Neural progenitor cell (in vitro differentiated cells): ENCODE measurements at places on chromosomes 2 and 18.

GRCh38 chr2:40827392-40827791 is 375.5 kb upstream of the SLC8A1 start:
- DNase-seq = no peak

- DNase-seq = peak; percentile 60
Measured at GRCh38 chr18:49920731-49921130, 107.4 kb upstream of the ACAA2 start.

GRCh38 chr2:137002896-137003295 is 237.6 kb downstream of the THSD7B start:
- DNase-seq = no peak

DNA sequence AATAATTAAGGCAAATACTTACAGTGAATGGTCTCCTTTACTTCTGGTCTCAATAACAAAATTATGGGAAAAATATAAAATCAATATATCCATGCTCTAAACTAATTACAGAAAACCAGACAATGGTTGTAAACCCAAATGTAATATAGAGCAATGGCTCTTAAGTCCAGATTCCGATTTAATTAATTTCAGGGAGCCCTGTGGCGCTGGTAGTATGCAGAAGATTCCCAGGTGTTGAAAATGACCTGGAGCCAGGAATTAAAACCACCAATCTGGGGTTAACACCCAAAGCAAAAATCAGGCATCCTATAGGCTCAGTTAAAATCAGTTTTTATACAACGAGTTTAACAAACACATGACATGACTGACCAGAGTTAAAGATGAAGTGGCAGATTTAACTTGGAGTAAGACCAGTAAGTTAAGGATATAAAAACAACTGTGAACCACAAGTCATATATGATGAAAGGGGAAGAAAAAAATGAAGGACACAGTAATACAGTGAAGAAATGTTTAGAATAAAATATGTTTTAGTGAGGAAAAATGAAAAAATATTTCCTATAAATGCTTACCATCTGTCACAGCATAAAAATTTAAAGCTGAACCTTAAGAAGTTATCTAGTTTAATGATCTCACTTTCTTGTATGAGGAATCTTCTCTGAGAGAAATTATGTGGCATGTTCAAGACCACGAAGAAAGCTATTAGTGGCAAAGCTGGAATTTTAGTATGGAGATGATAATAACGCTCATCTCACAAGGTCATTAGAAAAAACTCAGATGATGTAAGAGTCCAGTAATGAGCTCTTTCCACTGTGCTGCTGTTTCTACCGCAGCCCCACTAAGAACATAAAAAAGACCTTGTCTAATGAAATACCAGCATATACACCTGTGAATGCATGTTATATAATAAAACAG is 45.8 kb upstream of the FLACC1 start:
- DNase-seq = no peak

DNA sequence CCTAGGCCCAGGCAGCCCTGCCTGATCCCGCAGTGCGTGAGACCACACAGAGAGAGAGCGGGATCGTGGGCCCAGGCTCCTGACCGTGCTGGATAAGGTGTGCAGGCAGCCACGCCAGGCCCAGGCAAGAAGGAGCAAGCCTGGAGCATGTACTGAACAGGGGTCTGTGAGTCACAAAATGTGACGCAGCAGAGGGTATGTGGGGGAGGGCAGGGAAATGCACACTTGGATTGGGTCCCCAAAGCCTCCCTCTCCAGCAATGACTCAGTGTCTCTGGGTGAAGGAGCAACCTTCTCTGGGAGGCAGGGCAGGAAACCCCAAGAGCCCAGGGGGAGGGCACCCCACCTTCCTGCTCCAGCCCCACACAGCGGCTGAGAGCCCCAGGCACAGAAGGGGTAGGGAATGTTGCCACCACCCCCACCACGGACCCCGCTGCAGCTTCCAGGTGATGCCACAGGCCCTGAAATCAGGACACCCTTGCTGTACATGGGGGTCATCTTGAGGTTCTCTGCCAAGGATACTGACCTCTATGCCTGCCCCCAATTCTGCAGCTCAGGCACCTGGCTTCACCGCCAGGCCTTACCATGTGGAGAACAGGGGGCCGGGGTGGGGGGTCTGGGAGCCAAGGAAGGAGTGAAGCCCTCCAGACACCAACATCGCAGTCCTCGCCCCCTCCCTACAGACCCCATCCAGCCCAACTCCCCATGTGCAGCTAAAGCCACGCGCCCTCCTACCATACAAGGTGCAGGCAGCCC is 1.3 kb upstream of the GPC1 start:
- no peak for DNase-seq

DNA sequence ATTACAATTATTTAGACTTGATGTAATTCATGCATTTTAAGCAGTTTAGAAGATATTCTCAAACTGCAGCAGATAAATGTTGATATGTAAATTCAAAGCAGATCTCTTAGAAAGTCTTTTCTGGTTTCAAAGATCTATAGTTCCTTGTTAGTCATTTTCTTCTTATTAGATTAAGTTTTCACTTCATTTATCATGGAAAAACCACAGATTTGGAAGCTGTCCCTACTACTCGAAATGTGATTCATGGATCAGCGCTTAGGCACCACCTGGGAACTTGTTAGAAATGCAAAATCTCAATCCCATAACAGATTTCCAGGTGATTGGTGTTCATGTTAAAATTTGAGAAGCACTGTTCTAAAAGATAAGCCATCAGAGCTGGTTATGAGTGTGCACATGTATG is 92.8 kb upstream of the CDH2 start:
- no peak for DNase-seq

DNA sequence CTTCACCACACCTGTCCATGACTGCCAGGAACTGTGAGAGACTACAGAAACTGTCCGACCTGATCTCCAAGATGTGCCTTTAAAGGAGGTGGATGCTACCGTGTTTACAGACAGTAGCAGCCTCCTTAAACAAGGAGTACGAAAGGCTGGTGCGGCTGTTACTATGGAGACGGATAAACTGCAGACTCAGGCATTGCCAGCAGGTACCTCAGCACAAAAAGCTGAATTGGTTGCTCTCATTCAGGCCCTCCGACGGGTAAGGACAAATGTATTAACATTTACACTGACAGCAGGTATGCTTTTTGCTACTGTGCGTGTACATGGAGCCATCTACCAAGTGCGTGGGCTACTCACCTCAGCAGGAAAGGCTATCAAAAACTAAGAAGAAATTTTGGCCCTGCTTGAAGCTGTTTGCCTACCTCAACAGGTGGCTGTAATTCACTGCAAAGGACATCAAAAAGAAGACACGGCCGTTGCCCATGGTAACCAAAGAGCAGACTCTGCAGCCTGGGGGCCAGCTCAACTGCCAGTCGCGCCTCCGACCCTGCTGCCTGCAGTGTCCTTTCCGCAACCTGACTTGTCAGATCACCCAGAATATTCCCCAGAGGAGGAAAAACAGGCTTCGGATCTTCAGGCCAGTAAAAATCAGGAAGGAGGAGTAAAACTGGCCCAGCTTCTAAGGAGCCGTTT is 30.9 kb downstream of the SKA1 start:
- peak; percentile 64 for DNase-seq

GRCh38 chr2:43131051-43131889 is 95.1 kb downstream of the ZFP36L2 start:
- DNase-seq = peak; percentile 41

DNA sequence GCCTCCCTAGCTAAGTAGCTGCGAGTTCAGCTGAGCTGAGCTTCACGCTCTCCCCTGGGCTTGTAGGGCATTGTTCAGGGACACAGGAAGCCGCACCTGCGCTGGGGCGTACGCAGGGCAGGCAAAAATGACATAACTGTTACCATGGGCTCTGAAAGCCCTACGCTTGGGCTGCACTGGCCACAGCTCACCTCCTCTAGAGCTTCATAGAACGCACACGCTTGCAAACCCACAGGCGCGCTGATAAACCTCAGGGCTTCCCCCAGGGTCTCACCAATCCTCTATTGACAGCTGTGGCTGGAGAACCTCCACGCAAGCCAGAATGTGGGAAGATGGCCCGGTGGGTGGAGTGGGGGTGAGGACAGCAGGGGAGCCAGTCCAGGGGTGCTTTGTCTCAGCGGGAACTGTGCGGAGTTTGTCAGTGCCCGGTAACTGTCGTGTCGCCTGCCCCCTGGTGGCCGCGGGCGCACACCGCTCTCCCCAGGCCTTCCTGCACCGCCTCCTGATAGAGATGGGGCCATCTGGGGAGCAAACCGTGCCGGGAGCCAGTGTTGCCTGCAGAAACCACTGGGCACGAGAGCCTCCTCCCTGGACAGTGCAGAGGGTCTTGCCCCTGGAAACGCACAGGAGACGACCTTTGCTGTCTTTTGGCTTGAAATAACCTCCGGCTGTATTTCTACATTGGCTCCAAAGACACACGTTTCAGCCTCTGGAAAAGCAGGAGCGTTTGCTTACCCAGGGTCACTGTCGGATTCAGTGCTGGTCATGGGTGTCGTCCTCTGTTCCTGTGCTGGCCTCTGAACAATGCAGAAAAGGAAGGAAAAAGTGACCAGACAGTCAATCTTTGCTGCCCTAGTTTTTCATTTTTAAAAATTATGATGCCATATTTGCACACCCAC is 17.0 kb upstream of the CIDEA start:
- DNase-seq = peak; percentile 83

DNA sequence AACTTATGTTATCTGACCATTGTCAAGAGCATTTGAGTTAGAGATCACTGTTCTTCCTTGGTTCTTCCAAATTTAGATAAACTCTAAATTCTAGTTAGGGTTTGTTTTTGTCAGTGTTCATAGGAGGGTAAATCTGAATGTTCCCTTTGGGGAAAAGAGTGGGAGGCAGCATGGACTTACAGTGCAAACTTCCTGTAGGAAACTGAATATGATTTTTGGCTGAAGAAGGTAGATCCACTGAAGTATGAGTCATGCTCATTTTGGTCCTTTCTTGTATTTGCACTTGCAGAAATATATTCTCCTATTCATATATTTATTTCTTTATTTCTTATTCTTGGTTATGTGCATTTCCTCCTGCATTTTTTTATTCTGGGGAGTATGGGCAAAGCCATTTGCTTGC is 27.3 kb downstream of the CCDC85A start:
- no peak for DNase-seq

DNA sequence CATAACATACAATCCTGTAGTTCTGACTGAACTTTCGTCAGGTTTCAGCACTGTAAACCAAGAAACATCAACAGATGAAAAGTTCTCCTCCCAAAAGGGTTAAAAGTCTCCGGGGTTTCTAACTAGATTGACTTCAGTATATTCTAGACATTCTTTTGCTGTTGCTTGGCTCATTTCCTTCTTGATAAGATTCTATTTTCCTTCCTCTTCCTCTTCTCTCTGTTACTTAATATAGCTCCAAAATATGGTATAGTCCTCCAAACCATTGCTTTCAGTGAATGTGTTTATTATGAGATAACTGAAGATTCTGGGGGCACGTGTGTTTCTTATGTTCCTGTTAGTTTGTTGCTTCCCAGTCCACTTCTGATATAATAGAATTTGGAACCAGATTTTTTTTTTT is 46.4 kb upstream of the MAP4K3 start:
- DNase-seq = no peak

- no peak for DNase-seq
Measured at GRCh38 chr18:75071866-75072671, 136.9 kb downstream of the PTGR3 start.

GRCh38 chr2:70381235-70381634 is 79.4 kb upstream of the FAM136A start:
- DNase-seq = no peak

GRCh38 chr2:160477032-160477431 is 16.6 kb downstream of the RBMS1 start:
- DNase-seq = no peak

GRCh38 chr2:72674982-72675915 is 150.6 kb downstream of the EXOC6B start:
- no peak for DNase-seq

- no peak for DNase-seq
Measured at GRCh38 chr2:100248971-100249370, 73.3 kb downstream of the LONRF2 start.

DNA sequence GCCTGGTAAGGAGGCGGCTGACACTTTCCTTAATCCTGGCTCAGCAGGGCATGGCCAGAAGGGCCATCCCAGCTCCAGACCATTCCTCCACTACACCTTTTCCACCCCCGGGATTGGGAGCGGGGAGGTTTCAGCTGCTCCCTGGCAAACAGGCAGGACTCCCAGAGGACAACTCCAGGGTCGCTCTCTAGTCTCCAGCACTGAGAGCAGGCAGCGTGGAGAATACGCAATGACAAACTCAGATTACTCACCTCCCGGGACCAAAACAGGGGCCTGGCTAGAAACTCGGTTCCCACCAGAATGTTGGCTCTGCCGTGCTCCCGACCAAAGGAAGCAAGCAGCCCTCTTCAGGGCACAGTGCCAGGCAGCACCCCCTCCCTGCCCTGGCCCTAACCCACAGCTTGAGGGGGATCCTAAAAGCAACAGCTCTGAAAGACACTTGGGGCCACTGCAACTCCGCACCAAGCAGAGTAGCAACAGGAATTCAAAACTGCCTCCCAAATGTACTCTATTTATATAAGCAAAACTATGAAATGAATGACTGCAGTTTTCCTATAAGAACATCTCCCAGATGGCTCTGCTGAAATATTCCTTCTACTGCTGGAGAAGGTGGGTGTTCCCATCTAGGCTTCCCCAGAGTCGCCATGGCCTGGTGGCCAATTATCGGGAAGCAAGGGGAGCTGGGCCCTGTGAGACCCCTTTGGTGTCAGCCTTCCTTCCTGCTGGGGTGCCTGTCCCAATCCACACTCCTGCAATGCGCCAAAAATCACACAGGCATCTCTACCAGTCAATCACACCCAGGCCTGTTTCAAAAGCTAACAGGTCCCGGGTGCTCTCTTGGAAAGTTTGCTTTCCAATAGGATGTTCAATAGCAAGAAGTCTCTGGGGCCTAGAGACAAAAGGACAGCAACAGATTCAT is 61.2 kb upstream of the POMC start:
- no peak for DNase-seq

DNA sequence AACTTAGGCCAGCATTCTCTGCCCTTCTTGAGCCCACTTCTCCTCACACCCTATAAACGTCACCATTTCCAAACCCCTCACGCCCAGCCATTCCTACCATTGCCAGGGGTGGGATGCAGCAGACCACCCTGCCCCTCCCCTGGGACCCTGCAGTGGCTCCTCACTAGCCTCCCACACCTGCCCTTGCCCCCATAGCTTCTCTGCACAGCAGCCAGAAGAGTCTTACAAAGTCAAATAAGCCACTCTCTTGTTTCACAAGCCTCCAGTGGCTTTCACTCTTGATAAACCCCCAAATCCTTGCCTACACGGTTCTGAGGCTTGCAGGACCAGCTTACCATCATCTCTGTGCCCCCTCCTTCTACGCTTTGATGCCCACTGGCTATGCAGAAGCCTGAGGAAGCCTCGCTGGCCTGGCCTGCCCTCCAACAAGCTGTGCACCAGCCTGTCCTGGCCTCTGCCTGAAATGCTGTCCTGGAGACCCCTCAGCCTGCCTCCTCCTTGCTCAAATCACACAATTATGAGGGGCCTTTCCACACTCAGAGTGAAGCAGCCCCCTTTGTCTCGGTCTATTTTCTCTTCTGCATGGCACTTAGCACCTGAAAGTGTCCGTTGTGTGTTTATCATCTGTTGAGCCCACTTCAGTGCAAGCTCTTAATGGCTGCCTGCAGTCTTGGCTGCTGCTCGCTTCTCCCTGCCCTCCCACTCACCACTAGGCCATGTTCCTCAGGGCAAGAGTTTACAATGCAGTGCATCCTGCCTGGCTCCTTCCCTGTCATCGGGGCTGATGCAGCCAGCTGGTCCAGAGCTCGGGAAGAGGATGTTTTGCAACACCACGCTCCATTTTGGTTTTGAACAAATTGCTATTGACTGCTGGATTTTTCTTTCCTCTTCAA is 82.6 kb upstream of the RGPD5 start:
- DNase-seq = no peak

- DNase-seq = no peak
Measured at GRCh38 chr18:22098563-22098989, 70.8 kb upstream of the GATA6 start.

GRCh38 chr2:183543731-183544130 is 419.5 kb downstream of the NUP35 start:
- peak; percentile 60 for DNase-seq
